Left ventricle myocardium inferior (tissue), 1 donor: ENCODE measurements at places on chromosomes 7 and 10. TPM values are rescaled to one million over a fixed set of nuclear protein-coding genes. Genes with fewer than 3 reads are reported as not detected.

Gene FAM24B
- total RNA-seq = 0.55 TPM

Gene BRAF
- 18.8 TPM for total RNA-seq

Gene MYH16
- not detected for total RNA-seq

GRCh38 chr10:62895063-62895462 lies 78.9 kb upstream of the EGR2 start:
- H3K27me3 ChIP-seq = peaks cover 74% of the 10 kb centered on the region
- peak overlapping the region; percentile 22 for H3K27ac ChIP-seq
- DNase-seq = no peak
- no peak overlapping the region for H3K4me3 ChIP-seq
- no peaks in the 10 kb centered on the region for H3K36me3 ChIP-seq

GRCh38 chr7:18425838-18426445 lies 69.6 kb upstream of the HDAC9 start:
- no peak overlapping the region for H3K27ac ChIP-seq
- no peaks in the 10 kb centered on the region for H3K36me3 ChIP-seq
- H3K27me3 ChIP-seq = no peaks in the 10 kb centered on the region
- DNase-seq = no peak

GRCh38 chr10:103720328-103720963 lies 134.9 kb downstream of the SH3PXD2A start:
- DNase-seq = no peak
- H3K27ac ChIP-seq = no peak overlapping the region
- peaks cover 23% of the 10 kb centered on the region for H3K4me1 ChIP-seq
- no peaks in the 10 kb centered on the region for H3K27me3 ChIP-seq
- peaks cover 25% of the 10 kb centered on the region for H3K36me3 ChIP-seq
- H3K4me3 ChIP-seq = no peak overlapping the region

GRCh38 chr10:7405637-7406036 lies 5.2 kb downstream of the SFMBT2 start:
- DNase-seq = no peak
- no peaks in the 10 kb centered on the region for H3K36me3 ChIP-seq
- no peak overlapping the region for H3K4me3 ChIP-seq
- H3K27ac ChIP-seq = peak overlapping the region; percentile 87
- H3K4me1 ChIP-seq = peaks cover 93% of the 10 kb centered on the region

- H3K27ac ChIP-seq = no peak overlapping the region
- H3K27me3 ChIP-seq = no peaks in the 10 kb centered on the region
- no peak overlapping the region for H3K4me3 ChIP-seq
- peaks cover 24% of the 10 kb centered on the region for H3K4me1 ChIP-seq
- no peaks in the 10 kb centered on the region for H3K36me3 ChIP-seq
Measured at GRCh38 chr10:30011396-30011795, 48.0 kb downstream of the JCAD start.

GRCh38 chr7:31476073-31476745 lies 37.7 kb upstream of the ITPRID1 start:
- no peak overlapping the region for H3K4me3 ChIP-seq
- no peaks in the 10 kb centered on the region for H3K36me3 ChIP-seq
- no peaks in the 10 kb centered on the region for H3K4me1 ChIP-seq
- peaks cover 36% of the 10 kb centered on the region for H3K27me3 ChIP-seq

DNA sequence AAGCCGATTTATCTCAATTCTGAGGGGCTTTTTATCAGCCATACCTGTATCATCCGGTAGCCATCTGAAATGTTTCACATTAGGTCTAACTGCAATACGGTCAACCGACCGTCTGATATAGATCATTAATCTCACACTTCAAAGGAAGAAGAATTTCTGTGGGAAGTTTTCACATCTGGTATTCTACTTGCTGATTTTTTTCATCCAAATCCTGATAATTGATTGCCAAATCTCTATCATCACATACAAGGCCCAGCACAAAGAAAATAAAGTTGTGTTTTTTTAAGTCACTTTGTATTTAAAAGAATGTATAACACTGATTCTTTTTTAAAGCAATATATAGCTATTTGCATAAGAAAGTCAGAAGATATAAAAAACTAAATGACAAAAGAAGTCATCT lies 132.3 kb downstream of the DKK1 start:
- no peaks in the 10 kb centered on the region for H3K36me3 ChIP-seq
- DNase-seq = no peak
- H3K27ac ChIP-seq = no peak overlapping the region

Gene C7orf33
- not detected for total RNA-seq

- peaks cover 27% of the 10 kb centered on the region for H3K27me3 ChIP-seq
- H3K36me3 ChIP-seq = no peaks in the 10 kb centered on the region
- no peak overlapping the region for H3K4me3 ChIP-seq
- H3K4me1 ChIP-seq = peaks cover 10% of the 10 kb centered on the region
- peak; percentile 71 for DNase-seq
Measured at GRCh38 chr10:129192344-129193128, 274.5 kb upstream of the MGMT start.

Gene POLR3A
- total RNA-seq = 8.2 TPM

DNA sequence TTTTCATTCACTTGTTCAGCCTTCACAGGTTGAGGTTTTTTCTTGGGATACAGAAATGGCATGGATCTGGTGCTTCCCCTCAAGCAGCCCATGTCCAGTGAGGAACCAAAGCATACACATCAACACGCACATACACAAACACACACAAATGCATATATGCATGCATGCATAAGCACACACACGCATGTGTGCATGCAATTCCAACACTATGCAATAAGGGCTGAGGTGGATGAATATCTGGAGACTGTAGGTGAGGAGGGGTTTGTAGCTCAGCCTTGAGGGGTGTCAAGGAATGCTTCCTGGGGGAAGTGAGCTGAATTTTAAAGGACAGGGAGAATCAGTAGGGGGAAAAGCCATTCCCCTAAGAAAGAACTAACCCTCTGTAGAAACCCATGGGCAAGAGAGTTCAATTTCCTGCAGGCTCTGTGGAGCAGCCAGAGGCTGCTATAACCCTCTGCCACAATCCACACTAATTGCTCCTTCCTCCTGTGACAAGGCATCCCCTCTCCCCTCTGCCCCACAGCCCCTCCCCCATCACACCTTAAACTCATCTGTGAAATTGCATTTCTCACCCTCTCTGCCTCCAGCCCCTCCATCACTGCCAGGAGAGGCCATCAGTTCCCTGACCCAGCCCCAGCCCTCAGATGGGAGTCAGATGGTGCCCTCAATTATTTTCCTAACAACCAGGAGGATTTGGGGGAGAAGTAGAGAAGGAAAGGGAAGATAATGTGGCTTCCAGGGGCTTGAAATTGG lies 316.4 kb downstream of the RPS24 start:
- H3K36me3 ChIP-seq = no peaks in the 10 kb centered on the region
- no peak overlapping the region for H3K4me3 ChIP-seq
- H3K4me1 ChIP-seq = peaks cover 19% of the 10 kb centered on the region
- DNase-seq = no peak
- no peak overlapping the region for H3K27ac ChIP-seq
